ENCODE measurements at places on chromosomes 3 and 15.

- no peak for DNase-seq
Measured at GRCh38 chr15:69390575-69390974, 23.6 kb upstream of the KIF23 start.

DNA sequence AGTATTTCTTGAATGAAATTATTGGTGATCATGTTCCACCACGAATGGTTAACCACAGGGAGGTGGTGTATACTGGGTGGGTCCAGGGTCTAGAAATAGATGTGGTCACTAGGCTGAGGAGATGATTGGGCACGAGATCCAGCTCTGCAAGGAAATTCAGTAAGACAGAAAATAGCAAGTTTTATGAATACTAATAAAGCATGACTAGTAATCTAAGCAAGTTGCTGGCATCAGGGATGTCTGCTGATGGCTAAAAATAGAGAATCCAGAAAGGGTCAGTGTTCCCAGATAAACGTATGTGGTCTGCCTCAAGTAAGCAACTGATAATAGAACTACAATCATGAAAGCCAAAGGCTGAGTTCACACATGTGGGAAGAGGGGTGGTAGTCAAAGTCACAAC lies 108.3 kb upstream of the FRMD4B start:
- no peak for DNase-seq

- DNase-seq: peak; percentile 84
Measured at GRCh38 chr3:46812237-46812791, 50.9 kb downstream of the MYL3 start.

GRCh38 chr3:149736175-149736952 lies 15.9 kb downstream of the COMMD2 start:
- DNase-seq: no peak

GRCh38 chr3:4821975-4822374 lies 157.3 kb upstream of the BHLHE40 start:
- DNase-seq: peak; percentile 80

DNA sequence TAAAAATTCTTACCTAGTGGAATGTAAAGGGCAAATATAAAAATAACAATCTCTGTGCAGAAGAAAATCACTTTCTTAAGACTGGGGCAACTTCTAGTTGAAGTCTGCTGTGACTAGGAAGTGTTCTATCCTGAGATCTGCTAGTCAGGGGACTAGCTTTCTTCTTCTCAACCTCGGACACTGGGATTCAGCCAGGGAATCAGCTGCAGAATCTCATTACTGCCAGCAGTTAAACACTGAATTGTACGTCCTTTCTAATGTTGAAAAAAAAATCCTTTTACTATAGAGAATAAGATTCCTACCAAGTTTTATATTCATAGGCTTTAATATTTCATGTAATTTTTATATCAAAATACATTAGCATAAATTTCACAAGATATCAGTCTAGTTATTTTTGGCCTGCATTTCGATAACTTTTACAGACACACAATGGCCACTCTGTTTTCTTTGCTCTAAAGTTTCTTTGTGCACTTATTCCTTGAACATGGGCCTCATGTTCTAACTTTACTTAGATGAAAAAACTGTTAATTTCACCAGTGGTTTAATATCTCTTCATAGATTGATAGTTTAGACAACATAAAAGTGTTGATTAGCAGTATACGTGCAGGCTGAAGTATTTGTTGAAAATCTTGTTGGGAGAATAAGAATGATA lies 2.6 kb upstream of the NEO1 start:
- DNase-seq: no peak

DNA sequence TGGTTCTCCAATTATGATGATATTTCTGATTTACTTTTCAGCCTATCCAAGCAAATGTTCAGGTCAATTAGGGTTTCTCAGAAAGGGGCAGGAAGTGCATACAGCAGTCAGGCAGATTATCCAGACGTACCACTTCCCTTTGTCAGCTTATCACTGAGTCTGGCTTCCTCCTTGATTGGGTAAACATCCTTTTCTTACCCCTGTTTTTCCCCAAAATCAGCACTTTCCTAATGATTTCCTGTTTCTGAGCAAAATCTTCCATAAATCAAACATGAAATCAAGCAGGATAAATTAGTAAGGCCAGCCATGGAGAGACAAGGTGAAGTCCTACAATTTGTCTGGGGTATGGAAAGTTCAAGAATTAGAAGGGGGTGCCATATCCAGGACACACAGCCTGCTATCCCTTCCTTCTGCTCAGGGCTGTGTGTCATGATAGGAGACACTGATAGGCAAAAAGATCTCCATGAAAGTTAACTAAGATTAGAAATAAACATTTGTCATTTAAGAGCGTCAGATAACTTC lies 29.0 kb downstream of the ADIPOQ start:
- no peak for DNase-seq
